Pulmonary artery endothelial cell (primary cell): ENCODE measurements at places on chromosomes 2 and 18. TPM values are rescaled to one million over a fixed set of nuclear protein-coding genes. Genes with fewer than 3 reads are reported as not detected.

The MYO7B gene
- 0.07 and 1.5 TPM in 2 replicates for total RNA-seq

DNA sequence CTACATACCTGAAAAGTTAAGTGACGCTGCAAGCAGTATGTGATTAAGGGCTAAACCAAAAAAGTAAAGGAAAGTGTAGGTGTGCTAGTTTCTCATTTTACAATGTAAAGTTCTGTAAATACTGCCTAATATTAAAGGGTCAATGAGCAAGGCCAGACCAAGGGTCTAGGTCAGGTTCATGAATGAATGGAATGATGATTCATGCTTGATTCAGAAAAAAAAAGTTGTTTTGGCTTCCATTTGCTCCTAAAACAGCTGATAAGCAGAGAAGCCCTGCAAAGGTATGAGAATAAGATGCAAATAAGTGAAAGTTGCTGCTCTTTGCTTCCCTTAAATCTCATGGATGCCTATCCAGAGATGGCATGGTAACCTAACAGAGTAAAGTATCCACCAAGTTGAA lies 61.3 kb downstream of the PTRHD1 start:
- no peak for DNase-seq

- no peak for DNase-seq
These were observed 112.5 kb downstream of the NCK2 start for GRCh38 chr2:105857076-105857740.

DNA sequence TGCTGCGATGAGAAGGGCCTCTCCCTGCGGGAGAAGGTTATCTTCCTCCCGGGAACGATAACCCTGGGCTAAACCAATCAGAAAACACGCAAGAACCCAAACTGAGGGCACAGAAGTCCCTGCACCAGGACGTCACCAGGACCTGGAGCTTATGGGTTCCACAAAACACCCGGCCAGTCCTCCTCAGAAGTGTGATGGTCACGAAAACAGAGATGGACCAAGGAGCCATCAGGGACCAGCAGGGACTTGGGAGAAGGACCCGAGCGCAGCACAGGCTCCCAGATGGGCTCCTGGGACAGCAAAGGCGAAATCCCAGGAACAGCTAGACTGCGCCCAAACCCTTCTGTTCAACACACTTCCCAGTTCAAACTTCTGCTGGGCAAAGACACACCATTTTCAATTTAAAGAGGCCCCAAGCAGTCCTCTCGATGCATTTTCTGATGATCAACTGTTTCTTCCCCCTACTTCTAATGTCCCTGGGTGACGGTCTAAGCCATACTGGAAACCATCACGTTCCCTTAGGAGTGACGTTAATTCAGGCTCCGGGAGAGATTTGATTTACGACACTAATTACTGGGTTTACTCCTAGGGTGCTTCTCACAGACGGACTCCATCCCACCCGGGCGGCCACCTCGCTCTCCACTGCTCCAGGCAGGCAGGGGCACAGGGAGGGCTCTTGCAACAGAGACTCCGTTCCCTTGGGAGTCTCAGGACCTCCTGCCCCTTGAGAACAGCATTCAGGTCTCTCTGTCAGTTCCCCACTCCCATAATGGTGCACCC lies 29.2 kb downstream of the ZNF516 start:
- no peak for DNase-seq

- DNase-seq = no peak
These were observed 20.2 kb downstream of the TTC21B start for GRCh38 chr2:165933211-165933910.

The ADRA2B gene
- not detected in 2 replicates for total RNA-seq

DNA sequence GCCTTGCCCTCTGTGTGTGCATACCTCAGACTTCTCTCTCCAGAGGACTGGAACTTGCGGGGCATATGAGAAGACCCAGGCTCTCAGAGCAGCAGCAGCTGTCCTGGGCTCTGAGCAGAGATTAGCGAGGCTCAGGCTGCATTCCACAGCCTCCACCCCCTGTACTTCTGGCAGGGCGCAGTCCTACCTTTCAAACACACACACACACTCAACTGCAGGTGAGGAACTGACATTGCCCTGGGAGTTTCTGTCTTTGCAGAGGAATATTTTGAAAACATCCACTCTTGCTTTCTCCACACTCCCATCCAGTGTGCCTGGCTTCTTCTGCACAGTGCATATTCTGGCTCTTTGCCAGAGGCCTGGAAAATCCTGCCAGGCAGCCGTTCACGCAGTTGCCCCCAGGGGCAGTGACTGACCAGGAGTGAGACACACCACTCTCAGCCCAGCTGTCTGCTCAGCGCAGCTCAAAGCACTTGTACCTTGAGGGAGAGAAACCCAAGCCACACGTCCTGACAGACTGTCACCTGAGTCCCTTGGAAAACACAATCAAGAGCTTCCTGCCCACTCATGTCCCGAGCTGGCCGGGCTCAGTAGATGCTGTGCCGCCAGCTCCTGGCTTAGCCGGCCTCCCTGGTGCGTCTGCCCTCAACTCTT lies 460.8 kb downstream of the RNF144A start:
- DNase-seq = no peak

The DSC2 gene
- total RNA-seq = under 0.01 and 0.13 TPM in 2 replicates

GRCh38 chr2:33589444-33589843 lies 9.7 kb downstream of the FAM98A start:
- no peak for DNase-seq

- DNase-seq = no peak
These were observed 167.3 kb downstream of the MAIP1 start for GRCh38 chr2:200122683-200123082.
